ENCODE measurements at places on chromosomes 3 and 15. TPM values are rescaled to one million over a fixed set of nuclear protein-coding genes. Genes with fewer than 3 reads are reported as not detected.

DNA sequence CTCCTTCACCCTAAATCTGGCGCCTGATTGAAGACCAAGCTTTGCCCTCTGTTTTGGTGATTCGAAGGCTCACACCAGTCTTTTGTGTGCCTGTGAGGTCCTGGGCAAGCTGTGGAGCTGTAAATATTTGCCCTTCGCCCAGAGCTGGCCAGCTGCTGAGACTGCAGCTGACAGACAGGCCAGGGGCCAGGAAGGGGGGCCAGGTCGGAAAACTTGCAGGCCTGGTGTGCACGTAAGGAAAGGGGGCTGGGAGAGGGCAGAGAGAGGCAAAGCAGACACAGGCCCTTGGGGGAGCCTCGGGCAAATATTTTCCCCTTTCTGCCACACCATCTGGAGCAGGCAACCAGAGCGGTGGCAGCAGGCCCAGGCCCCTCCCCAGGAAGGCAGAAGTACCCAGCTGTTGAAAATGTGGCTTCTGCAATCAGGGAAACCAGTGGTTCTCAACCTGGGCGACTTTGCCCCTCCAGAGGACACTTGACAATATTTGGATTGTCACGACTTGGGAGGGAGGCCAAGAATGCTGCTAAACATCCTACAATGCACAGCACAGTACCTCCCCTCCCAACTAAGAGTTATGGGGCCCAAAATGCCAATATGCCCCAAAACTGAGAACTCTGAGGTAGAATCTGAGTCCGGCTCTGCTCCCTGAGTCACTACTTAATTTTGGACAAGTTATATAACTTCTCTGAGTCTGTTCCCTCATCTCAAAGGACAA lies 2.5 kb downstream of the PDZRN3 start:
- H3K4me1 ChIP-seq: peaks cover 26% of the 10 kb centered on the region
- no peaks in the 10 kb centered on the region for H3K36me3 ChIP-seq
- H3K27ac ChIP-seq: peak overlapping the region; percentile 62
- no peak for DNase-seq

DNA sequence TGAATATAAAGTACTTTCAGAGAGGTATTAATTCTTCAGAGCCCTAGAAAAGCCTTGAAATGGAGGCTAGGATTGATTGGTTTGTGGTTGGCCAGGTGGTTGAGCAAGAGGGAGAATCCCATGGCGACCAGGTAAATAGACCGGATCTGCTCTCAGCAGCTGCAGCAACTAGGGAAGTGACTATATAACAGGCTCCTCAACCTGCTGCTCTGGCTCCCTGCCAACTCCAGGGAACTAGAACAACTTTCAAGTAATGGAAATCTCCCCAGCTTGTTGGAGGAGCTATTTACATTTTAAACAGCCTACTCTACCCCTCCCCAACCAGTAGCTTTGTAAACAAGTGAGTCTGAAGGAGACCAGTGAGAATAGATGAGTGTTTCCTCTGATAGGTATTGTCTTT lies 121.8 kb upstream of the CADM2 start:
- no peaks in the 10 kb centered on the region for H3K4me1 ChIP-seq
- no peaks in the 10 kb centered on the region for H3K27me3 ChIP-seq
- H3K4me3 ChIP-seq: no peak overlapping the region
- H3K36me3 ChIP-seq: no peaks in the 10 kb centered on the region
- H3K27ac ChIP-seq: no peak overlapping the region

DNA sequence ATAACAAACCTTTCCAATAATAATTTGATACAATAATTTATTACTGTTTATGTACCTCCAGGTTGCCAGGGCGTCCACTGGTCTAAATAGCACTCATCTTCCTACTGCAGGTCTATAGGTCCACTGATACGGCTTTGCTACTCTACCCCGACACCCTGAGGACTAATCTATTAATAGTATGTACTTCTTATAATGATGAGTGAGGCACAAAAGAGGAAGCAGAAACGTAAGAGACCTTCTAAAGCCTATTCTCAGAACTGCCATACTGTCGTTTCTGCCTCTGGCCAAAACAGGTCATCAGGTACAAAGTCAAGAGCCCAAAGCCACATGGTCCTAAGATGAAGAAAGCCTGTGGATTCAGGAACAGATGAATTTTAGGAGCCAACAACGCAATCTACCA lies 163.2 kb upstream of the GRM7 start:
- no peak overlapping the region for H3K4me3 ChIP-seq
- H3K27me3 ChIP-seq: no peaks in the 10 kb centered on the region
- H3K4me1 ChIP-seq: no peaks in the 10 kb centered on the region
- H3K27ac ChIP-seq: no peak overlapping the region

DNA sequence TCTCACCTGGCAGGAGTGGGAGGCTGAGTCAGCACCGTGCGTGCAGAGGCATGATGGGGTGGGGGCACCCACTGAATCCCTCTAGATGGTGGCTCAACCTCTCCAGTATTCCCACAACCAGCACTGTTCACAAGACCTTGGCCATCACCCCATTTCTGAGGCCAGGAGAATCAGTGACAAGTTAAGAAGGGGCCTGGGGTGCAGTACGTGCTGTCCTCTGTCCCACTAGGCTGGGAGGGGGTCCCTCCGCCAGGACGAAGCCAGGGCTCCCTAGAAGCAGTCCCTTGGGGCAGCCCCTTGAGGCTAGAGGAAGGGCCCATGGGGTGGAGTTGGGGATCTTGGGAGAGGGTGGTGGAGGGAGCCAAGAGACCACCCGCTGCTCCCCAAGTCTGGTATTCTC lies 4.8 kb downstream of the MYL3 start:
- DNase-seq: no peak
- H3K4me1 ChIP-seq: no peaks in the 10 kb centered on the region
- no peak overlapping the region for H3K27ac ChIP-seq
- H3K36me3 ChIP-seq: no peaks in the 10 kb centered on the region

DNA sequence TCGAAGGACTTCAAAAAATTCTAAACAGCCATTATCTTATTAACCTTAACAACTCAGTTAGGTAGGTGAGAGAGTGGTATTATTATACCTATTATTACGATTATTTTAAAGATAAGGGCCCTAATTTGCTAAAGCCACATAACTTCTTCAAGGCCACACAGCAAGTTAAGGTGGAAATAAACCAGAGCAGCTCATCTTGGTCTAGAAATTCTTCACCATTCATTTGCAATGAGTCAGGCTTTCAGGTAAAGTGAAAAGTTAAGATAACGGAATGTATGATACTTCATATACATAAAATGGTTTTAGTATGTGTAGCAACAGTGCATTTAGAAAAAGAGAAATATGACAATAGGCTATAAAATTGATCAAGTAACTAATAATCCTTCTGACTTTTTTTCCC lies 920.2 kb downstream of the ROBO1 start:
- no peaks in the 10 kb centered on the region for H3K27me3 ChIP-seq
- no peak overlapping the region for H3K27ac ChIP-seq
- DNase-seq: no peak
- H3K36me3 ChIP-seq: no peaks in the 10 kb centered on the region

- H3K4me1 ChIP-seq: no peaks in the 10 kb centered on the region
- H3K4me3 ChIP-seq: no peak overlapping the region
- no peaks in the 10 kb centered on the region for H3K36me3 ChIP-seq
- H3K27ac ChIP-seq: no peak overlapping the region
- no peak for DNase-seq
- H3K27me3 ChIP-seq: no peaks in the 10 kb centered on the region
Measured at GRCh38 chr3:102530415-102531181, 95.8 kb downstream of the ZPLD1 start.

- no peaks in the 10 kb centered on the region for H3K36me3 ChIP-seq
- peak overlapping the region; percentile 64 for H3K27ac ChIP-seq
- H3K4me3 ChIP-seq: no peak overlapping the region
- no peaks in the 10 kb centered on the region for H3K27me3 ChIP-seq
- peaks cover 4% of the 10 kb centered on the region for H3K4me1 ChIP-seq
Measured at GRCh38 chr15:57436166-57436565, 59.9 kb downstream of the CGNL1 start.

Gene PLA2G4B
- total RNA-seq: 5.7 TPM

Gene LMAN1L
- 0.42 TPM for total RNA-seq

Gene LPP
- 293 TPM for total RNA-seq

Gene FAM227B
- total RNA-seq: 2.1 TPM

Gene KCNMB2
- not detected for total RNA-seq

Gene PPM1M
- total RNA-seq: 35.1 TPM
